Prostate gland (tissue), 2 donors: ENCODE measurements at places on chromosomes 3 and 15.

- no peak for DNase-seq
These were observed 154.4 kb downstream of the PEX5L start for GRCh38 chr3:179882292-179882691.

- no peak for DNase-seq
These were observed 9.4 kb upstream of the ANPEP start for GRCh38 chr15:89823836-89824606.

GRCh38 chr15:94015324-94015723, 216.0 kb upstream of the MCTP2 start:
- no peak for DNase-seq

DNA sequence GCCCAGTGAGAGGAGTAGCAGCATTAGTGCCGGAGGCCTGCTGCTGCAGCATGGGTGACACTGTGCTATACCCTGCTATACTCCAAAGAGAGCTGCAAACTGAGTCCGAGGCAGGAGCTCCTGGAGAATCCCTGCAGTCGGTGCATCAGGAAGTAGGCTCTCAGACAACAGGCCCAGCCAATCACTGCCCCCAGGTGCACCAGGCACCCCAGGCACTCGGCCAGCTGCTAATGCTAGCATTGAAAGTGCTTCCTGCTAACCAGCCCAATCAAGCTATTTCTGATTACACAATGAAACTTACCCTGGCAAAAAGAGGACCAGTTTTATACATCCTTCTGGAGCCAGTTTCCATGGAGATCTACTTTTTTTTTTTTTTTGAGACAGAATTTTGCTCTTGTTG, 45.6 kb upstream of the IREB2 start:
- DNase-seq: peak; percentile 40

DNA sequence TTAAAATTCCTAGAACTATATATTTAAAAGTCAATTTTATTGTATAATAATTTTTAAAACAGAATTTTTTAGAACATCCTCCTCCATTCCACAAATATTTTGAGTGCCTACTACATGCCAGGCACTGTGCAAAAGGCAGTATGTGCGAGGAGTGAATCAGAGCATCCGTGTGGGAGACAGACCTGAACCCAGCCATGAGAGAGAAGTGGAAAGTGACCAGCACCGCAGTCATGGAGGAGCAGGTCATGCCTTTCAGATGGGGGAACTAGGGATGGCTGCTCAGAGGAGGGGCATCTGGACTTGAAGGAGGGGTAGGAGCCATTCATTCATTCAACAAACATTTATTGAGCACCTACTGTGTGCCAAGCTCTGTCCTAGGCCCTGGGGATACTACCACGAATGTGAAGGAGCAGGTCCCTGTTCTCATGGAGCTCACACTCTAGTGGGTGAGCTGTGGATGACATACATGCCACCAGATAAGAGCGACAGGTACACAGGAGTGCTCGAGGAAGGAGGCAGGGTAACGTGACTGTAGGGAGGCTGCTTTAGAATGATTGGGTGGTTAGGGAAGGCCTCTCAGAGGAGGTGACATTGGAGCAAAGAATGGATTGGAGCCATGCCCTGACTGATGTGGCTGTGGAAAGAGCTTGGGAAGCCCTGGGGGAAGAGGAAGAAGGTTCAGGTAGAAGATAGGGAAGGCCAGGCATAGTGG, 3.1 kb upstream of the CHRNA3 start:
- no peak for DNase-seq

- DNase-seq: no peak
These were observed 127.4 kb upstream of the FAM3D start for GRCh38 chr3:58793938-58794337.

DNA sequence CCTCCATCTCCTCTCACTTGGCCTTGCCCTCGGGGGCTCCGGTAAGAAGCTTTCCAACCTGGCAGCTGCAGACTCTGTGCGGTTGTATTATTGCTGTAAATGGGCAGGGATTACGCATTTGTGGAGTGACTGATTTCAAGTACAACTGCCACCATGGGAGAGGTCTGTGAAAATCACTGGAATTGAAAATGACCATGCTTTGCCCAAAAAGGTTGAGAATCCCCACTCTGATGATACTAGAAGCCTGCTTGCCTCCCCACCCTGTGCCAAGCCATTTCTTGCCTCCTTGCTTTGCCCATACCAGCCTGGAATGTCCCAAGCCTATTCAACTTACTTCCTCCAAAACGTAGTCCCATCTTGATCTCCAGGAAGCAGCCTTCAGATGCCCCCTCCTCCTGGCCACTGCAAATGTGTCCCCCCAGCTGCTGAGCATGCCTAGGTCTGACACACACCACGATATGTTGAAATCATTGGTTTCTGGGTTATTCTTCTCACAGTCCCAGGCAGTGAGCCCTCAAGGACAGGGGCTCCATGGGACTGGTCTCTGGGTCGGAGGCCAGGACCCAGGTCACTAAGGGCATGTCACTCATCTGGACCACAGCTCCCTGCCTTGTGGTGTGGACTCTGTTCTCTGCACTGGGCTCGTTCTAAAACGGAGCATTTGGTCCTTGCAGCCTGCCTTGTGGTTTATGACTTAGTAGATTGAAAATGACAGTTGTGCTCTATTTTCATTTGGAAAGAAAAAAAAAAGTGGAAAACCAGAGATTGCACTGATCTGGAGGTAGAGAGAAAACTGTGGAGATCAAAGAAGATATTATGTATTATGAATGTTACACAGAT, 42.9 kb downstream of the SMAD3 start:
- no peak for DNase-seq

- no peak for DNase-seq
These were observed 1026.6 kb downstream of the ROBO1 start for GRCh38 chr3:78741066-78741645.

GRCh38 chr3:188760408-188760807, 411.4 kb upstream of the TPRG1 start:
- DNase-seq: no peak

DNA sequence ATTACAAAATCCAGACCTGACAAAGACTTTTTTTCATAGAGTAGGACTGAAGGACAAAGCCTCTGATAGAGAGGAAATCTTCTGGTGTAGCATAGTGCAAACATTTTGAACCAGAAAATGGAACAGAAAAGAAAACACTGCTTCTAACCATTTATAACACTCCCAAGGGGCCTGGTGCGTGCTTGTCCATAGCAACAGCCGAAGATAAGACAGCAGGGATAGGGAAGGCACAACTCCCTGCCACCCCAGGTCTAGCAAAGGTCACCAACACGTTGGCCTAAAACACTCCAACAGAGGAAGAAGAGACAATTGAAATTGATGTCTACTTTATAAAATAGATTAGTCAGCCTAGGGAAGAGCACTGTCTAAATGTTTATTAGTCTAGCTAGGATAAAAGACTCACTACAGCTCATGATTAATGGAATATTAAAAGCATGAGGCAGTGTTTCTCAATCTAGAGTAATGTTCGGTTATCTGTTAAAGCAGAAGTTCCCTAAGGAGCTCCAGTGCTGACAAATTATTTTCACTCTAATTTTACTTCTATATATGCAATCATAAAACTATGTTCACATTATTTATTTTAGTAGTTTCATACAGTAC, 145.2 kb downstream of the P3H2 start:
- DNase-seq: no peak

DNA sequence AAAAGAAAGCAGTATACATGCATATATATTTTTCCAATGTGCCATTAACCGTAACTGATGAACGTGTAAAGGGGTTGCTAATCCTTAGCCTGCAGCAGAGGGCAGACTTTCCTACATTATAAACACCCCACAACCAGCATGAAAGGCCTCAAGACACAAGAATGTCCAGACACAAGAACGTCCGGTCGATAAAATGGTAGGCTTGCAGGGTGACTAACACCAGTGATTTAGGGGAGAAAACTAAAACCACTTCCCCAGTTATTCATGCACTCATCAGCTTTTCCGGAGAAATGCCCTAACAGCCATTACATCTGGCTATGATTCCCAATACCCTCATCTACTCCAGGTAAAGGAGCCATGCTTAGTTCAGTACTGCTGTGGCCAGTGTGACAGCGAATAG, 57.4 kb downstream of the LRTM1 start:
- peak; percentile 19 for DNase-seq

DNA sequence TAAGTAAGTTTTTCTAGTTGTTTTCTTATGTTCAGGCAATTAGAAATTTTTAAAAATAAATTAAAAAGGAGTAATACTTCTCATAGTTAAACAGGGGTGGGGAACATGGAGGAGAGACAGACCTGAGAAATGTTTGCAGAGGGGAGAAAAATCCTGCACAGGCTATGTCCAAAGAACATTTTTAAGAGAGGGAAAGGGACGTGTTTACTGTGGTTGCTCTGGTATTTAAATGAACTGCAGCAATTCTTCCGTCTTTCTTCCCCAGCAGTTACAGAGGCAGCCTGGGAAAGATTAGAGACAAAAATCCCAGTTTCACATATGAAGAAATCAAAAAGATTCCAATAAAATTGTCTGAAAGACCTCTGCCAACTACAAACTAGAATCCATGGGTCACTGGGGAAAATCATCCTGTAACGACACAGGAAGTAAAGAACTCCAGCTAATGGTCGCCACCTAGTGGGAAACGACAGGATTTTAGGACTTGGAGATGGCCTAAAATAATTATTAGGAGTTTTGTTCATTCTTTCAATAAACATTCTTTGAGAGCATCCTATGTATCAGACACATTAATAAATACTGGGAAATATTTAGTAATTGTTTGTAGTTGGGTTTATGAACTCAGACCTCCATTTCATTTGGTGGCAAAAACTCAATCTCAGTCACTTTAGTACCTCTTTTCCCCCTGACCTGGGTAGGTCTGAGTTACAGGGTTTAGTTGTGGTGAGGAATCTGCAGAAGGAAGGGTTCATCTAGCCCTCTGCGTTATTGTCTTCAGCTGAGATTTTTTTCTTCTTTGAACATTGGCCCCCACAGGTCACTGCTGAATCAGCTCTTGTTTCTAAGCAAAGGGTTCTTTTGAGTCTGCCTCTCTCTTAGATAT, 69.9 kb upstream of the GOLIM4 start:
- peak; percentile 63 for DNase-seq

- peak; percentile 57 for DNase-seq
These were observed 41.0 kb downstream of the MEGF11 start for GRCh38 chr15:66212563-66212921.

- DNase-seq: no peak
These were observed 301.5 kb downstream of the MEX3B start for GRCh38 chr15:81744364-81744763.

DNA sequence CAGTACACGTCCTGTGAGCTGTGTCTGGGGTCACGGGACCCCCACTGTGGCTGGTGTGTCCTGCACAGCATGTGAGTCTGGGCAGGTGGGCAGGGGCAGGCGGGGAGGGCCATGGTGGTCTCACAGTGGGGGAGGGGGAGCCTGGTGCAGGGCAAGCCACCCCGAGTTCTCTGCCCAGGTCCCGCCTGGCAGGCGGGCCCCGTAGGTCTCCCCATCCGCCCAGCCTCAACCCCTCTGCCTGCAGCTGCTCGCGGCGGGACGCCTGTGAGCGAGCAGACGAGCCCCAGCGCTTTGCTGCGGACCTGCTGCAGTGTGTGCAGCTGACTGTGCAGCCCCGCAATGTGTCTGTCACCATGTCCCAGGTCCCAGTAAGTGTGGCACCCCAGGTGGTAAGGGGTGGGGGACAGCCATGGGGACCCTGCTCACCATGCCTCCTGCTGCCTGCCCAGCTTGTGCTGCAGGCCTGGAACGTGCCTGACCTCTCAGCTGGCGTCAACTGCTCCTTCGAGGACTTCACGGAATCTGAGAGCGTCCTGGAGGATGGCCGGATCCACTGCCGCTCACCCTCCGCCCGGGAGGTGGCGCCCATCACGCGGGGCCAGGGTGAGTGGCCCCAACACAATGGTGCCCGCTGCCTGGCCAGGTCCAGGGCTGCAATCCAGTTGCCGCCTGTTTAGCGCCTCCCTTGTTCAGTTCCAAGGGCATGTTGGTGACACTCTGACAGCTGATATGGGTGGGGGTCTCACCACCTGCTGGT, 21.9 kb downstream of the PLXNA1 start:
- no peak for DNase-seq

DNA sequence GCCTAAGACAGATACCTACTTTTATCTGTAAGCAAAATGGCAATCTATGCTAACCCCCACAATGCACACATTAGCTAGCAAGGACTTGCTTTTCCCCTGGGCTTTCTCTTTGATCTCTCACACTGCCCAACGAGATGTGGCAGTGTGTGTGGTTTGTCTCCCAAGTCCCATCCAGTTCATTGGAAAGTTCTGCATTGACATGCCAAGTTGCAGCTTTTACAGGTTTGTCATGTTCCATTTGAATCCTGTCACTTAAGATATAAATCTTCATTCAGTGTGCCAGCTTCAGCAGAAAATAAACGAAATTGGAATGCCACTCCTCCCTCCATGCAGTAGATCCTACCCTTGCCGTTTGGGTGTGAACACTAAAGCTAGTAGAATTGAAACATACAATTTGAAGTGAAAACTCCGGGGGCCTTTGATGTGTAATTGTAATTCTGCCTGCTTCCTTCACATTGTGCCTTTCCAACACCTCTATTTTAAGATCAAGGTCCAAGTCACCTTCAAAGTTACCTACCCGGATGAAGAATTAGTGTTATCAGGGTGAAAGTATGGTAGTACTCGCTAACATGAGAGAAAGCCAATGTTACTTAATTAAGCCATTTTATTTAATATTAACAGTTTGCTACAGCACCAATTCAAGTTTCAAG, 130.9 kb upstream of the BHLHE40 start:
- DNase-seq: peak; percentile 78

GRCh38 chr3:193767353-193768069, 174.5 kb downstream of the OPA1 start:
- DNase-seq: no peak

DNA sequence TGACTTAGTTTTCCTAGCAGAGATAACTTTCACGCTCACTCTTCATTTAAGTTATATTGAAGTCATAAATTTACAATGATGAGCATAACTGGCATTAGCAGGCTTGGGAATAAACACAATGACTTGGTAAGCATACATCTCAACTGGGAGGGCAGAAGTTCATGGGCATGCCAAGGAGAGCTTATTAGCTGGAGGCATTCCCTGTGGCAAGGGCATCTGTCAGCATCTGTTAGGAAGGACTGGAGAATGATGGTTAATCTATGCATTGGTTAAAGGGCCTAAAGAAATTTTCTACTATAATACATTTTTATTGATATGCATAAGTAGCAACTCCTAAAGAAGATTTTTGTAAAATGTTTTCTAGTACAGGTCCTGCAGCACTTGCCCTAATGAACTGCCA, 52.4 kb downstream of the NEK11 start:
- DNase-seq: no peak

- no peak for DNase-seq
These were observed 77.6 kb downstream of the C3orf80 start for GRCh38 chr3:160302806-160303205.

GRCh38 chr3:132239587-132239986, 77.6 kb upstream of the ACP3 start:
- no peak for DNase-seq
